A673 (cell line): ENCODE measurements at places on chromosomes 7 and 10. TPM values are rescaled to one million over a fixed set of nuclear protein-coding genes. Genes with fewer than 3 reads are reported as not detected.

CRPPA gene
- 0.15 and 0.21 TPM in 2 replicates for total RNA-seq

PRKAR2B gene
- total RNA-seq = 4.8 and 4.9 TPM in 2 replicates

C7orf33 gene
- total RNA-seq = not detected in 2 replicates

TBC1D12 gene
- total RNA-seq = 1.6 TPM in 2 replicates

MRPL32 gene
- 88.3 and 102 TPM in 2 replicates for total RNA-seq

- no peaks in the 10 kb centered on the region for H3K36me3 ChIP-seq
- DNase-seq = no peak
- H3K4me3 ChIP-seq = no peak overlapping the region
- H3K4me1 ChIP-seq = no peaks in the 10 kb centered on the region
- H3K27ac ChIP-seq = no peak overlapping the region
- H3K27me3 ChIP-seq = no peaks in the 10 kb centered on the region
These were observed 313.9 kb upstream of the GLI3 start for GRCh38 chr7:42550706-42551470.

DNA sequence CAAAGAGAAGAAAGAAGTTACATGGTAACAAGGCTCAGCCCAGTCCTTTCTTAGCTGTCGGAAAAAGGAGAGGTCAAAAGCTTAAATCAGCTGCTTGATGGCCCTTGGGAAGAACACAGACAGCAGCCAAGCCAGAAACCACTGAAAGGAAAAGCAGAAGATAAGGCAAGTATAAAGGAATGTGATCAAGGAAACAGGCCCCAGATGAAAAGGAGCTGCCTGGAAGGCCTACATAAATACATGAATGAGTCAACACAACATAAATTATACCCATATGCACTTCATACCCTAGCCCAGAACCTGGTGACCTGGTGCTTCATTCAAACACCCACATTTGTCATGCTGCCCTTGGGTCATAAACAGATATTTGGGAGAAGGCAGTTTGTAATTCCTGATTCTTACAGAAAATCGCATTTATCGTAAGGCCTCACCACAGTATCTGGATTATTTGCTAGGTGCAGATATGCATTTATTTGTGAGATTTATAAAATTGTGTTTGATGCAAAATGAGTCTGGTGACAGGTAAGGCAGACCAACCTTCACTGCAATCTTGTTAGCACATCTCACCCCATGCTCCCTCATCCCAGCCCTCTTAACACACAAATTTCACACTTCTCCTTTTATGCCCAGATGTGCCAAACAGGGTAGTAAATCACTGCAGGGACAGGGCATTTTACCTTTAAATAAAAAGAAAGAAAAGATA lies 94.9 kb upstream of the KCNIP2 start:
- H3K4me1 ChIP-seq = peaks cover 11% of the 10 kb centered on the region
- H3K4me3 ChIP-seq = no peak overlapping the region
- no peak for DNase-seq
- no peaks in the 10 kb centered on the region for H3K27me3 ChIP-seq
- no peaks in the 10 kb centered on the region for H3K36me3 ChIP-seq

DNA sequence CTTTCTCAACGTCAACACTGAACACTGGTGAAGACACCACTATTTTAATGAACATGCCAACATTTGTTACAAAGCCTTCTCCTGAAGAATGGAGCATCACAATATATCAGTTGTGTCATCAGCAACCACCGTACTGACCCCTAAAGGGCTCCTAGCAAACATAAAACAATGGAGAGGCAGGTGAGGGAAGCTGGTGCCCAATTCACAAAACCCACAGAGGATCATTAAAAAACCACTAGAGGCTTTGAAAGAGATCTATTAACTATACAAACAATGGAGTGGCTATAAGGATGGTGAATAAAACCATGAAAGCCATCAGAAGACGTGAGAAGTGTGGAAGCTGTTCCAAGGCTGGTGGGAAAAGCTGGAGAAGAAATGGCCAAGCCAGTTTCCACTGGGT lies 150.8 kb downstream of the FAM107B start:
- peaks cover 5% of the 10 kb centered on the region for H3K4me1 ChIP-seq
- DNase-seq = no peak
- H3K27ac ChIP-seq = no peak overlapping the region

- H3K4me3 ChIP-seq = no peak overlapping the region
- no peaks in the 10 kb centered on the region for H3K36me3 ChIP-seq
- no peaks in the 10 kb centered on the region for H3K4me1 ChIP-seq
- no peaks in the 10 kb centered on the region for H3K27me3 ChIP-seq
- no peak overlapping the region for H3K27ac ChIP-seq
These were observed 283.7 kb upstream of the NRP1 start for GRCh38 chr10:33618196-33618595.

DNA sequence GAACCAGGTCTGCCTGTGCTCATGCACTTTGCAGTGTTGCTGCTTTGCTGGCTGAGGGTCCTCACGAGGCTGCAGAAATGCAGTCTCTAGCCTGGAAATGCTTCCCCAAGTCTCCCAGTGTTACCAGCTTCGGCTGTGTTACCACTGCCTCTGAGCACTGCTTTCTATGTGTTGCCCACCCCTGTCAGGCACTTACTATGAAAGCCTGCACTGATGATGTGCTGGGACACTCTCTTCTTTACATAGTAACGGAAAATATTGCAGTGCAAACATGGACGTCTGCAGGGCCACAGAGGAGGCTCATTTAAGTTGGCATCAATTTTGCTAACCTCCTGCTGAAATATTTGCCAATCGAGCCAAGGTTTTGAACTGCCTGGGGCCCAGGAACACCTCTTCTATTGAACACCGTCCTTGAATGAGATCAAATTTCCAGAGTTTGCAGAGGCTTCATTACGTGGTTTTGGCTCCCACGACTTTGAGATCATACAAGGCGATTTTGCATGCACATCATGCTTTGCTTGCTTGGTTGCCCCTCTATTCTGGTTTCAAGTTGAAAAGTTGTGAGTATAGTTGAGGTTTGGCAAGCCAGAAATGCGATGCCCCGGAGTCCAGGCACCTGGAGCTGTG lies 404.7 kb upstream of the PODXL start:
- H3K27me3 ChIP-seq = peaks cover 24% of the 10 kb centered on the region
- no peak for DNase-seq
- no peaks in the 10 kb centered on the region for H3K36me3 ChIP-seq
- no peak overlapping the region for H3K4me3 ChIP-seq

- no peaks in the 10 kb centered on the region for H3K36me3 ChIP-seq
- H3K4me1 ChIP-seq = no peaks in the 10 kb centered on the region
- H3K27ac ChIP-seq = no peak overlapping the region
- H3K27me3 ChIP-seq = no peaks in the 10 kb centered on the region
- DNase-seq = peak; percentile 7
These were observed 829.0 kb downstream of the TNS3 start for GRCh38 chr7:46752881-46753366.

DNA sequence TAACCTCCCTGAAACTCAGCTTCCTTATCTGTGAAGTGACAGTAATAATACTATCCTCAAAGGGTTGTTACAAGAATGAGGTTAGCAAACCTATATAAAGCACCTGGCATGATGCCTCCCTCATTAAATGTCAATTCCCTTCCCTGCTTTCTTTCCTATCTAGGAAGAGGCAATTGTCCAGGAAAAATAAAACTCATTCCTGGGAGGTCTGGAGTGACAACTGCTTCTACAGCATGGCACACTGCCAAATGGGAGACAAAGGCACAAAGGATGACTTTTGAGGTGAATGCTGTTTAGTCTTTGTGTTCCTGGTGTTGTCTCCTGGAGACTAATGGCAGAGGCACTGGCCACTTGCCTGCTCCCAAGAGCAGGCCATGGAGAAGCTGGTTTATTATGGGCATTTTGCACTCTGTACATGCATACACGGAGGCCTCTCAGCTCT lies 32.2 kb upstream of the PDE1C start:
- no peaks in the 10 kb centered on the region for H3K4me1 ChIP-seq
- H3K36me3 ChIP-seq = no peaks in the 10 kb centered on the region
- no peak overlapping the region for H3K27ac ChIP-seq
- peaks cover 24% of the 10 kb centered on the region for H3K27me3 ChIP-seq
- H3K4me3 ChIP-seq = no peak overlapping the region

GRCh38 chr10:128865436-128866195 lies 601.4 kb upstream of the MGMT start:
- no peak overlapping the region for H3K27ac ChIP-seq
- no peaks in the 10 kb centered on the region for H3K36me3 ChIP-seq
- H3K4me1 ChIP-seq = no peaks in the 10 kb centered on the region
